Left renal cortex interstitium (tissue), 4 donors: ENCODE measurements at places on chromosomes 6 and 20. TPM values are rescaled to one million over a fixed set of nuclear protein-coding genes. Genes with fewer than 3 reads are reported as not detected.

GRCh38 chr6:167995302-167995701, 2.2 kb upstream of the KIF25 start:
- DNase-seq, result no peak

Gene SPAG4
- 3.1 TPM for polyA plus RNA-seq

Gene TCP11
- polyA plus RNA-seq, result 2.9 TPM

Gene SUMO4
- 0.42 TPM for polyA plus RNA-seq

DNA sequence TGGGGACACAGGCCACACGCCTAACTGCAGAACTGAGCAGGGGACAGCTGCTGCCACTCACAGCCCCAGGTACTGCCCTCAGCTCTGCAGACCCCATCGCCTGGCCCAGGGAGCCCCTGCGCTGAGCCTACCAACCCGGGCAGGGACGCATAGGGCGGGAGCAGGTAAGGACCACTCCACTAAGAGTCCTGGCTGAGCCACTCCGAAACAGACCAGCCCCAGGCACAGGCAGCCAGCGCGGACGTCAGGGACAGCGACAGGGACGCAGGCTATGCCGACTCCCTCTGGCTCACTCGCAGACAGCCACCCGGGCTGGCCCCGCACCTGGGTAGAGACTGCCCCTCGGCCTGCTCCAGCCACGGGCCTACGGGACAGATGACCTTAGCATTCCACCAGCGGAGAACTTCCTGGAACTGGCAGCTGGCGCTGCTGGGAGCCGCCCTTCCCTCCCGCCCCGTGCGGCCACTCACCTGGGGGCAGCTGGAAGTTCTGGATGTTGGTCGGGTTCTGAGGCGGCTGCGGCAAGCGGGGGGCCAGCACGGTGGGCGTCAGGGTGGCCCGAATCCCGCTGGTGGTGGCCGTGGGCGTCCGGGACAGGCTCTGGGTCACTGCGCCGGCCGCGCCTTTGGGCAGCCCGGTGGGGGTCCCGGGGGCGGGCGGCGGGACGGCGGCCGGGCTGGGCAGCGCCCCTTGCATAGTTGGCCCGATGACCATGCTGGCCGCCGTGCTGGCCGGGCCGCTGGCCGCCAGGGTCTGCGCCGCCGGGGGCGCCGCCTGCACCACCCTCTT, 1.5 kb downstream of the TAF4 start:
- DNase-seq, result no peak

- DNase-seq, result no peak
Observed at GRCh38 chr20:6501061-6501460, 266.4 kb upstream of the BMP2 start.

Gene COL19A1
- polyA plus RNA-seq, result 2.1 TPM

DNA sequence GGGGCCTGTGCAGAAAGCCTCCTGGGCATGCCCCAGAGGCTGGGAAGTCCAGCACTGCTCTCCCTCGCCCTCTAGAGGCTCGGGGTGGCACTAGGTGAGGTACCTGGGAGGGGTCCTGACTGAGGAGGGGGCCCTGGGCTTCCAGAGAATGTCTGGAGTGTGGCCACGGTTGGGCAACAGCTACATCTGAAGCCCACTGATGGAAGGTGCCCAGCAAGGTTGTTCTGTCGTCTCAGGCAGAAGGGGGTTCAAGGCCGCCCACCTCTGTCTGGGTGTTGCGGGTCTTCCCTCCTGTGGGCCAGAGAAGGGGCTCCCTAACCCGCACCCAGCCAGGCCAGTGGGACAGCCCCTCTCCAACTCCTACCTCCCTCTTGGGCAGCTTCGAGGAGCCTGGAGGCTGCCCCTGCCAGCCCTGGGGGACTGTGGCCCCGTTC, 11.4 kb upstream of the VEGFA start:
- no peak for DNase-seq

GRCh38 chr20:2698912-2699311, 6.3 kb downstream of the EBF4 start:
- DNase-seq, result no peak

- no peak for DNase-seq
Observed at GRCh38 chr6:61809004-61809595, 476.9 kb downstream of the KHDRBS2 start.

DNA sequence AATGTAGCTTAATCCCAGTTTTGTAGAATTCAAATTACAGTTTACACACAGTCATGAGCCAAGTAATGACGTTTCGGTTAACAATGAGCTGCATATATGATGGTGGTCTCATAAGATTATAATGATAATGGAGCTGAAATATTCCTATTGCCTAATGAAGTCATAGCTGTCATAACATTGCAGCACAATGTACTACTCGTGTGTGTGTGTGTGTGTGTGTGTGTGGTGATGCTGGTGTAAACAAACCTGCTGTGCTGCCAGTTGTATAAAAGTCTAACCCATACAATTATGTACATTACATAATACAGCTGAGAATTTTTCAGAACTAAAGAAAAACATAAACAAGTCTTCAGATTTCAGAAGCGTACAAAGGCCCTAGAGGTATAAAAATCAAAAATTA, 66.7 kb upstream of the ARID1B start:
- DNase-seq, result no peak

Gene CST2
- polyA plus RNA-seq, result not detected

Gene ALDH5A1
- 29.1 TPM for polyA plus RNA-seq

GRCh38 chr6:169112483-169113320, 140.9 kb downstream of the THBS2 start:
- DNase-seq, result no peak
